ENCODE measurements at places on chromosomes 7 and 10.

- no peak for DNase-seq
These were observed 197.1 kb upstream of the CXCL12 start for GRCh38 chr10:44581996-44582395.

DNA sequence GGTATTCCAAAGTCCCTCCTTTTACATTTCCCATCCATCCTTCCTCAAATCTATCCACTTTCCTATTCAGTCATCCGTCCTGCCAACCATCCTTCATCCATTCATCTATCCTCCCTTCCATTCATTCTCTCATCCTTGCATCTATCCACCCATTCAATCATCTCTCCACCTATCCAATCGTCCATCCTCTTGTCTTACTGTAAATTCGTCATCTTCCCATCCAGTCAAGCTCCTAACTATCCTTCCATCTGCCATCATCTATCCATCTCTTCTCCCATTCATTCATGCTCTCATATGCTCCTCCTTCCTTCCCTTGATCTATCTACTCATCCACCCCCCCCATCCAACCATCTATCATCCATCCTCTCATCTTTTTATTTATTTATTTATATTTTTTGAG, 5.0 kb downstream of the CALHM3 start:
- DNase-seq = no peak

DNA sequence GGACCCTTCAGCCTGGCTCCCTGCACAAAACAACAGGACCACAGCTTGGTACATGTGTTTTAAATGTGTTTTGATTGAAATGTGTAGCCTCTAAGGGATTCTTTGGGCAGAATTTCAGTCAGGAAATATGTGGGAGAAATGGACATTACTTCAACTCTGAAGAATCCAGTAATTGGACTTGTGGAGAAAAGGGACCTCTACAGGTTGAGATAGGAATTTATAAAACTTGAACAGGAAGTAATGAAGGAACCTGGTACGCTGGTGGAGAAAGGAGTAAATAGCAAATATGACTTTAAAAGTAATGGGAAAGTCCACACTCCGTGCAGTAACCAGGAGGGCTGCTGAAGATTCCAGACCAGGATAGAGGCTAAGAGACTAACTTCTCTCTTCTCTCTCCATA, 220.5 kb downstream of the LHFPL3 start:
- DNase-seq = no peak

GRCh38 chr10:105718207-105718995, 1077.3 kb downstream of the SORCS3 start:
- no peak for DNase-seq

GRCh38 chr10:88120075-88120474, 256.6 kb downstream of the PTEN start:
- DNase-seq = no peak

DNA sequence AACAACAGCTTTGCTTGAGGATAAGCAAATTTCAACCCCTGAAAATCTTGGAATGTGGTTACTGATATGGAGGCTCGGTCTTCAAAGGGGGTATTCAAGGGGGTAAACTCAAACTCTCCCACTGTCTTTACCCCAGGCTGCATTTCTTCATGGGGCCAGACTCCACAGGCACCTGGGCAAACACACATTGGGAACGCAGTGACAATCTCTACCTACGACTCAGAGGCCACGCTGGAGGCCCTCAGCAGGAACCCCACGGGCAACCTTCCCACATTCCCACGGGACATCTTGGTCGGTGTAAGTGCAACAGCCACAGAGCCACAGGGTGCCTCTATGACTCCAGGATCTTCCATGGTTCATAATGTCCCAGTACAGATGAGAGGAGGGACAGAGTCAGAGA, 2.2 kb upstream of the INSIG1 start:
- DNase-seq = no peak

DNA sequence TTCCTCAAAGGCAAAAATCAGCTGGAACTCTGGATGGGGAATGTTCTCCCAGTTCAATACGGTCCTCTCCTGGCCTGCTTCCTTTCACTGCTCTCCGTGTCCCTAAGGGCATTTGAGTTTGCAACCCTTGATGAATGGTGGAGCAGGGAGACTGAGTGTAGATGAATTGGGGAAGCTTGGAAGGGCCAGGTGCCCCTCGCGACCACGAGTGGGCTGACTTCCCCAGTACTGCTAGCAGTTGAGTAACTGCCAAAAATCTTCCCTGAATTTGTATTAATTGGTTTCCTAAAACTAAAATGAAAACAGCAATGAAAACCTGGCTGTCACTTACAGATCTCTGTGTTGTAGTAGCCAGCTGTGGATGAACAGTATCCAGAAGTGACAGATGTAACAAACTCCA, 13.6 kb downstream of the IRF5 start:
- DNase-seq = no peak

GRCh38 chr7:139990142-139990535, 72.6 kb downstream of the PARP12 start:
- DNase-seq = no peak

- no peak for DNase-seq
These were observed 176.4 kb upstream of the HPS1 start for GRCh38 chr10:98623176-98623575.

DNA sequence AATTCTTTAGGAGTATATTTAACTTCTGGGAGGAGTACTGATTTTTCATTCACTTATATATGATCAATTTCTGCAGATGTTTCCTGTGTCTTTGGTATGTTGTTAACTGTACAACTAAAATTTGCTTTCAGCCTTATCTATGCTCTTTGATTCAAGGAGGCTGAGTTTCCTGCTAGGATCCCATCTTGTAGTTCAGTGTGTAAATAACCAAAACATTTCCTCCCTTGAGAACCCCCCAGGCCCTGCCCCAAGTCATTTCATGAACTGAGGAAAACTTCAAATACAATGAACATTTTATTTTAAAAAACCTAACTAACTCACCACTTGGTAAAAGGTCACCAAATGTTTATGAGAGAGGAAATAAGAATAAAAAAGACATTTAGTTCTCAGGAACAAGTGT, 55.5 kb downstream of the VWA2 start:
- no peak for DNase-seq

- no peak for DNase-seq
These were observed 249.9 kb downstream of the RNLS start for GRCh38 chr10:88333248-88333630.

DNA sequence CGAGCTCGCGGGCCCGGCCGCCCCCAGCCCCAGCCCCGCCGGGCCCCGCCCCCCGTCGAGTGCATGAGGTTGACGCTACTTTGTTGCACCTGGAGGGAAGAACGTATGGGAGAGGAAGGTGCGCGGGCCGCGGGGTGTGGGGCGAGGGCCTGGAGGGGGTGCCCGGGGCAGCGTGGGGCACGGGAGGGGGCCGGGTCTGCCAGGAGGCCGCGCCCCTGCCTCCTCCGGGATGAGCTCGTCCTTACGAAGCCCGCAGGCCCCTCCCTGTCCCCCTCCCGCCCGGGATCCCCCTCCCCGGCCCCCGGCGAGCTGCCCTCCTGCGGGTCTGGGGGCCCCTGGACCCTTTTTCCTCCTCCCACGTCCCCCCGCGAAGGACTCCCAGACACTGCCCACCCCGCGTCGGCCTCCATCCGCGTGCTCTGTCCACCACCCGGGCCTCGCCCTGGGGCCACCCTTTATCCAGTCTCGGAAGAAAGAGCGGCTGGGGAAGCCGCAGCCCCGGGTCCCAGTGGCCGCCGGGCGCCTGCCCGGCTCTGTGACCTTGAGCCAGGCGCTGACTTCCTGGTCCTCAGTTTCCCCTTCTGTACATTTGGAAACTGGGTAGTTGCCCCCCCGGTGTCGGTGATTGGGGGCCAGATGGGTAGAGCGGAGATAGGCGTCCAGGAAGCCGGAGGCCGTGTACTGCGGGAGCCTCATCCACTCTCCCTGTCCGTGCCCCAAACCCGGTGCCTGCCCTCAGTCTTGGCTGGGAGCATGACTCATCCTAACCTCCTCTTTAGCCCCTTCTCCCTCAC, 521 bp downstream of the LIMK1 start:
- DNase-seq = peak; percentile 33

GRCh38 chr10:122407375-122408125, 33.0 kb downstream of the PLEKHA1 start:
- DNase-seq = no peak

GRCh38 chr10:72875250-72876055, 18.1 kb upstream of the OIT3 start:
- no peak for DNase-seq

DNA sequence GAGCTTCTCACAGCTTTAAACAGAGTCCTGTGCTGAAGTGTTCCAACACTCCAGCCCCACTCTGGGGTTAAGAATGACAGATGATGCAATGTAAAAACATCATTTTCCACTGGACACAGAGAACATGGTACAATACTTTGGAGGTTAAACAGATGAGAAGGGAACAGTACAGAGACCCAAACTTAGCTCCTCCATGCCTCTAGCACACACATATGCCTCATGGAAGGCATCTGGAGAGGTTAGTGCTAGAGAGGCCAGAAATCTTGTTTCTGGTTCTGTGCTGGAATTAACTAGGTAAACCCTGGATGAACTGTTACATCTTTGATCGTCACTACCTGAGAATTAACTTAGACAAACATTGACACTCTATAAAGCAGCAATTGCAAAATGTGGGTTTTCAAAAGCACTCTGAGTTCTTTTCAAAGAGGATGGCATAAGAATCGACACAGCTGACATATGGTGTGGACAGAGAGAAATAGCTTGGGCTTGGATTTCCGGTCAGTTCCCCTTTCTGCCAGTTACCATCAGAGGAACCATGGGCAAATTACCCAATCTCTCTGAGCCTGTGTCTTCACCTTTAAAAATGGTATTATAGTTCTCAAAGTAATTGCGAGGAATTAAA, 81.9 kb downstream of the KCNMA1 start:
- no peak for DNase-seq

DNA sequence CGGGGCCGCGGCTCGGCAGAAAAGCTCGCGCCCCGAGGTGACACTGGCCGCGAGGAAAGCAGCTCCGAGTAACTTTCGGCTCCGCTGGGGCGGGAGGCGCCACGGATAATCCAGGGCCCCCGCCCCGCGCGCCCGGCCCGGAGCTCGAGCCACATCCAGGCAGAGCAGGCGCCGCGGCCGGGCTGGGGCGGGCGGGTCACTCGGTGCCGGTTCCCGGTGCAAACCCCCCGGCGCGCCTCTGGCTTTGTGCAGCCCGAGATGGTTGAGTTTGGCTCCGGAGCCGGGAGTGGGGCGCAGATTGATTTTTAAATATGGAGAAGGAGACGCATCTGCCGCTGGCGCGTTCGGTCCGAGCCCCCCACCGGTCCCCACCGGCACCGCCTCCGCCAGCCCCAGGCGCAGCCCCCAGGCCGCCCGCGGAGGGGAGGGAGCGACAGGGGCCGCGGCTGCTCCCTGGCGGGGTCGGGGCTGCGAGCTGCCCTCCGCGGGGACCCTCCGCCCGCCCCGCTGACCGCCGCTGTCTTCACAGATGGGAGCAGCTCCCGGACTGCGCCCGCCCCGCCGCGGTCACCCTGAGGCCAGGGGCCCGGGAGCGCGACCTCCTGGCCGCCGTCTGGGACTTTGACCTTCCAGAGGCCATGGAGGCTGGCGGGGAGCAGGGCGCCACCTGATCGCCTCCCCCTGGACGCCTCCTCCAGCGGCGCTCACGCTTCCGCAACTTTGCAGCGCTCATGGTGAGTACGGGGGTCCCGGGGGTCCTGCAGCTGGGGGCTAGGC, 643 bp downstream of the ADGRA1 start:
- no peak for DNase-seq

DNA sequence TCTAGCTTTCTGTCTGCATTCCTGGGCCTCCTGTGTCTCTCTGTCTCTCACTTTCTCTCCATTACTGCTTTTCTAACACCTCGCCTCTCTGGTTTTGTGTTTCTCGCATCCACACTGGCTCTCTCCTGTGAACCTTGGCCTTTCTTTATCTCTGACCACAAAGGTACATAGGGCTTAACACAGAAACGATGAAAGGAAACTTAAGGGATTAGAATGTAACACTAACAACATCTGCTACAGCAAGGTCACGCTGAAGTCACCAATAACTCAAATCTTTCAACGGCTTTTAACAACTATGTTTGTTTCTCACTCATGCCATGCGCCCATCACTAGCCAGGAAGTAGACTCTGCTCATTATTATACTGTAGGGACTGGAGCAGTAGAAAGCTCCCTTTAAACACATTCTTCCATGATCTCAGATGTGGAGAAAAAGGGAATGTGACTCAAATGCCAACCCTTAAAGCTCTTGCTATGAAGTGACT, 9.3 kb upstream of the OR6V1 start:
- no peak for DNase-seq

DNA sequence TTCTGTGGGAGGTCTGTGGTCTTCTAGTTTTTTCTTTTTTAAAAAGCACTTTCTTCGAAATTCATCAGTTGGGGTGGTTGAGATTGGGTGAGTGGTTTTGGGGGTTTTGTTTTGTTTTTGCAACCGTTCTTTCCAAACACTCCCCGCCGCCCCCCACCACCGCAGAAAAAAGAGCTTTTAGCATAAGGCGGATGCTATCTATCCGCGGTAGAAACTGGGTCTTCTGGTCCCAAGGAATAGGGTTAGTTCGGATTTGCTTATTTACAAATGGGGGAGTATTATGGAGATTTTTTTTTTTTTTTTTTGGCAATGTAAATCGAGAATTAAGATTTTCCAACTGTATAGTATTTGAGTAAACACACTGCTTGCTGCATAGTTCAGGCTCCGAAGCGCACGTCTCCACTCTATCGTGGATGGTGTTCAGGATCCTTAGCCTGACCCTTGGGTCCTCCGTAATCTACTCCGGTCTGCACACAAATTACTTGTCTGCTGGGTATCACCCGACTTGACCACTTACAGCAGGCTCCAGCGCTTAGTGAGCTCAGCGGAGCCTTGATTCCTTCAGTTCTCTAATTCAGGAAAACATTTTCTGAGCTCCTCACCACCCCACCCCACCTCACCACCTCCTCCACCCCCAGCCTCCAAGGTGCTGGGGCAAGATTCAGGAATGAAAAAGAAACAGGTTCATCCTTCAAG, 757 bp upstream of the NRCAM start:
- DNase-seq = no peak

DNA sequence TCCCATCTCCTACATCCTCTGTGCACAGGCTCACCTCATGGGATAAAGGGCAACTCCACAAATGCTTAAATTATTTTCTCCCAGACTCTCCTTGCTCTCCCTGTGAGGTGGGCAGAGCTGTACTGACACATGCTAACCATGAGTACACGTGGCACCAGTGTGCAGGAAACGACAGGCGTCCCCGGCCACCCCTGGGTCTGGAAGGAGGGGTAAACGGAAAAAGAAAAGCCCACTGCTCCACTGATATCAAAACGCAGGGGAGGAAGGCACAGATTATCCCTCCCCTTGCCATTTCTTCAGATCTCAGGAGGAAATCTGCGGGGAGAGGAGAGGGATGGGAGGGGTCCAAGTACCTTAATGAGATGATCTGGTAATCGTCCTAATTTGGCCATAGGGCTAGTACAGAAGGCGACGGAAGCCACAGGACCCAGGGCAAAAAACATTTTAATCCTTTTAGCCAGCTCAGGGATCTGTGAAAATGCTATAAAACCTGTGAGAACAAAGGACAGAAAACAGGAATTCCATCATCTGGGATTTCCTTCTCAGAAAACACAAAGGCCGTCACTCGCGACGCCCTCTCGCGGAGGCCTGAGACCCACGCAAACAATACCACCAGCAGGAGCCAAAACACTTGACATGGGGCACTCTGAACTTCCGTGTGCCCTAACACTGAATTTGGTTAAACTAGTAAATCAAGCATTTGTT, 17.8 kb upstream of the CH25H start:
- no peak for DNase-seq

Measured in lower leg skin (tissue), 4 donors.